ENCODE measurements at places on chromosomes 16 and 17. TPM values are rescaled to one million over a fixed set of nuclear protein-coding genes. Genes with fewer than 3 reads are reported as not detected.

Gene DUXB
- not detected for polyA plus RNA-seq

Gene TMEM204
- 10.9 TPM for polyA plus RNA-seq

Gene SULT1A4
- polyA plus RNA-seq: 0.63 TPM

Gene AGRP
- not detected for polyA plus RNA-seq

Gene UTP4
- polyA plus RNA-seq: 80.1 TPM

Gene RIPOR1
- polyA plus RNA-seq: 13.7 TPM

Gene JPH3
- not detected for polyA plus RNA-seq

Measured in fibroblast of lung (primary cell).